ENCODE measurements at places on chromosomes 16 and 17.

DNA sequence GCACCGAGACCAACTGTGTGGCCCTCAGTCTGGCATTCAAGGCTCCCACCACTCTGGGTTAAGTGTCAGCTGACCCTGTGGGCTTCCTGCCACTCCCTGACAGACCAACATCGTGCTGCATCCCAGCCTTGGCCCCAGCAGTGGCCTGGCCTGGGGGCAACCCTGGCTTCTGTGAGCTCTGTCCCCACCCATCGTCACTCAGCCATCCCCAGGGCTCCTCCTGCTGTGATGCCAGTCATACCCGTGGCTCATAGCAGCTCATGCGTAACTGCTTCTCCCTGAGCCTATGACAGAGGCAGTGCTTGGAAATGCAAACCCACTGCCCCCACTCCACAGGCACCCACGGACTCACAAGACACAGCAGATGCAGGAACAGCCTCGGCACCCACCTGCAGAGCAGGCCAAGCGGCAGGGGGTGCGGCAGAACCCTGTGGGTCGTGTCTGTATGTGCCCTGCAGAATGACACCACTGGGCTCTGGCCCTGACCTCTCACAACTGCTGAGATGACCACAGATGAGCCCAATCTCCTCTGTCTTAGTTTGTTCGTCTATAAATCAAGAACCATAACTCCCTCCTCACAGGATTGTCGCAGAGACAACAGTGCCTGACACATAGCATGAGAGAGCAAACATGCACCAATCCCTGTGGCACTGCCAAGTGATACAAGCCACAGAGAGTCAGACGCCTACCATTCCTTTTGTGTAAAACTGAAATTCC, 26.6 kb downstream of the PIEZO1 start:
- DNase-seq: no peak

DNA sequence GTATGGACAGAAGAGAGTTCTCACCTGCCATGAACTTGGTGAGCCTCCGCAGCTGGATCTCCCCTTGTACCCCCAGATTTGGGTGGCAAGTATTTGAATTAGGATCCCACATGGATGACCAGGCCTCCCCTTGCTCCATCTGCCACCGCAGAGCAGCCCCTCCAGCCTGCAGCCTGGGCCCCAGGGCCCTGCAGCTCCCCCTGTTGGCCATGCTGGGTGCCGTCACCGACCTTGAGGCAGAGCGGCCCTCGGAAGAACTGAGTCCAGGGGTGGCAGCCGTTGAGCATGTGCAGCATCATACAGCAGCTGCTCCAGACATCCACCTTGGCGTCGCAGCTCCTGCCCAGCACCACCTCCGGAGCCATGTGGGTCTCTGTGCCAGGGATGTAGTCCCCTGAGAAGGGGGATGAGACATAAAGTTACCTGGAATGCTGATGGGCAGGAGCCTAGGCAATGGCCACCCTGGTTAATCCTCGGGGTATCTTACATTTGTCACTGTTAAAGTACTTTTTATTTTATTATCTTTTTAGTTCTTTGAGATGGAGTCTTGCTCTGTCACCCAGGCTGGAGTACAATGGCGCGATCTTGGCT, 9.0 kb upstream of the SPATA32 start:
- DNase-seq: no peak

DNA sequence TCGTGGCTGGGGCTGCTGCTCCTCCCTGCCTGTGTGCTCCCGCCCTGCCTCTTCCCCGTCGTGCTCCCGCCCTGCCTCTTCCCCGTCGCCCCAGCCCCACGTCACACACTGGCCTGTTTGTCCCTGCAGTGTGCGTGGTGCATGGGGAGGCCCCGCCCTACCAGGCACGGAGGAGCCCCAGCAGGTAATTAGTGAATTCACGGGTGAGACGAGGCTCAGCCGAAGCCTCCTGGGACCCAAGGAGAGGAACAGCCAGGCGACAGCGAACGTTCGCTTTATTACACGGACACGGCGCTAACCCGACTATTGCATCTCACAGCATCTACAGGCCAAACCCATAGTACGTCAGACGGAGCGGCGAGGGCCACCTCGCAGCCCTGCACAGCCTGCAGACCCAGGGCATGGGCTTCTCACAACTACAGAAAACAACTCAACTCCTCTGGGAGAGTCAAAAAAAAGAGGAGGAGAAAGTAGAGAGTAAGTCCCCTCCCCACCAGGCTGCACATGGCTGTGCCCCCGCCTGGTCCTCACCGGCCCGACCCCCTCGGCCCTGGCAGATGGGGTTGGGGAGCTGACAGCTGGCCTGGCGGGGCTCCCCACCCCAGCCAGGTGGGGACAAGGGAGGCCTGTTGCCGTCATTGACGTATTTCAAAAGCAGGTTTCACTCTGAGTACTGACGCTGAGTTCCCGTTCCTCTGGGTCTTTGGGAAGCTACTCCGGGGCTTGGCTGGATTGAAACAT, 4.3 kb upstream of the PABPN1L start:
- DNase-seq: no peak

DNA sequence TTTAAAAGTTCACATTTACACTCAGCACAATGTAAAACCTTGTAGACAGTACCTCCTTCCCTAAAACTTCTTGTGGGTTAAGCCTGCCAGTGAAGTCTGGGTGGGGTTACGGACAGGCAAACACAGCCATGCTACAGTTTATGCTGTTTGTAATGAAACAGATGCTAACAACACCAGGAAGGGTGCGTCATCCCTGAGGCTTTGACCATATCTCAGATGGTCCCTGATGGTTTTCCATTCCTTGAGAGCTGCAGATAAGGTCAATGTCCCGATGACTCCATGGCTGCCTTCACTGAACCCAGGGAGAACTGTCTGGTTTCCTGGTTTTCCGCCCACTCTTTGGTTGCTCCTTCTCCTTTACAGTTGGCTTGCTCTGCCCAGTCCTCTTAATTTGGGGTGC, 29.1 kb downstream of the GAS7 start:
- no peak for DNase-seq

DNA sequence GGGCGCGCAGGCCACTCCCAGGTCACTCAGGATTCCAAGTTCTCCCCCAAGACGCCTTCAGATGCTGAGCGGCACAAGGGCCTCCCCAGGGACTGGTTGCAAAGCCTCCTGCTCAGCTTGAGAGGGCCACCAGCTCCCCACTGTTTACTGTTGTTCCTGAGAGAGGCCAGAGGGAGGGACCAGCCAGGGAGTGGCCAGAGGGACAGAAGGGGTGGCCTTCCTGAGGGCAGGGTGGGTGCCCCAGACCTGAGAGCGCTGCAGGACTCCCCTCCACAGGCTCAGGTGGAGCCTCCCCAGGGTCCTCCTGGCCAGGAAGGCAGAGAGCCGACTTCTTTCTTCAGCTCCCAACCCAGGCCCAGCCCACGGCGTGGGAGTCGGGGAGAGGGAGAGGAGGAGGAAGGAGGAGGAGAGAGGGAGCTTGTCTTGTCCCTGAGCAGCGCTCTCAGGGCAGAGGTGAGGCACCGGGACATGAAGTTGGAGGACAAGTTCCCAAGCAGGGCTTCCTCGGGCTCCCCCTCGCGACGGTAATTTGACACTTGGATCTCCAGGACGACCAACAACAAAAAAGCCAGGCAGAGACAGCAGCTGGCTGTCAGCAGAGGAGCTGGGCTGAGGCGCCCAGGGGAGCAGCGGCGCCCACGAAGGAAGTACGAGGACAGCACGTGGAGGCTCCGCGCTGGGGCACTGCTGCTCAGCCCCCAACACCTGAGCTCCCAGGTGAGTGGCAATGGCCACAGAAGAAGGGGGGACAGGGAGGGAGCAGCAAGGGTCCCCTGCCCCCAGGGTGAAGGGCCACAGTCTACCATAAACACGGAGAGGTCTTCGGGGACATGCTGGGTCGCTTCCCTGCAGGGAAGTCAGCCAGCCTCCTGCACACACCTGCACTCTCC, 497 bp downstream of the SMIM5 start:
- DNase-seq: peak; percentile 92

DNA sequence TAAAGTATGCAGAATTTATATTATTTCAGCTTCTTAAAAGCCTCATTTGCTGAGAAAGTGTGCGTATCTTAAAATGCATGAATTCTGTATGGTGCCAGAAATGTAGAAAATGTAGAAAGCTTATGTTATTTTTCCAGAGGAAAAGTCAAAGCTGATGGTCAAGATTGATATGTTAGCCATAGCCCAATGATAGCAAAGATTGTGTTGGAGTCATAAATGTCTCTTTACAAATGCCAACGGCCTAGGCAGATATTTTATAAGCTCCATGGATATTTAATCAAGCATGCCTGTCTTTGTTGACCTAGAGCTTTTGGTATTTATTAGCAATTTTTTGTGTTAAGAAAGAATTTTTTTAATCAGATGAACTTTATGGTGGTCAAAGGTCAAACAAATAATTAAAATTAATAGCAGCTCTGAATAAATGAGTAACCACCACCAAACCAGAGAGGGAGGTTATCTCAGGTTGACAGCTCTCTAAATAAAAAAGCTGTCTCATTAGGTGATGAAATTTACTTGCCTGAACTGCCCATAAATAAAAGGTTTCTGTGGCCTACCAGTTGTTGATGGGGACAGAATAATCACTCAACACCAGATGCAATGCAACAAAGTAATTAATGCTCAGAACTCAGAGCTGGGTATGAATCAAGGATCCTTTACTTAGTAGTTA, 28.5 kb downstream of the CLEC3A start:
- no peak for DNase-seq

GRCh38 chr17:570388-570787, 144.3 kb downstream of the VPS53 start:
- DNase-seq: no peak

GRCh38 chr17:78252701-78253635, 21.5 kb downstream of the TMEM235 start:
- DNase-seq: no peak

- DNase-seq: no peak
Observed at GRCh38 chr16:23538919-23539278, 18.3 kb downstream of the EARS2 start.

- no peak for DNase-seq
Observed at GRCh38 chr16:88400186-88400585, 17.4 kb downstream of the ZNF469 start.

- peak; percentile 58 for DNase-seq
Observed at GRCh38 chr16:19578378-19578971, 23.0 kb downstream of the VPS35L start.

- DNase-seq: no peak
Observed at GRCh38 chr17:57631871-57632270, 113.2 kb downstream of the CCDC182 start.

- no peak for DNase-seq
Observed at GRCh38 chr17:36880268-36880905, 56.9 kb upstream of the LHX1 start.

GRCh38 chr17:60851181-60851580, 173.5 kb downstream of the BCAS3 start:
- DNase-seq: no peak

DNA sequence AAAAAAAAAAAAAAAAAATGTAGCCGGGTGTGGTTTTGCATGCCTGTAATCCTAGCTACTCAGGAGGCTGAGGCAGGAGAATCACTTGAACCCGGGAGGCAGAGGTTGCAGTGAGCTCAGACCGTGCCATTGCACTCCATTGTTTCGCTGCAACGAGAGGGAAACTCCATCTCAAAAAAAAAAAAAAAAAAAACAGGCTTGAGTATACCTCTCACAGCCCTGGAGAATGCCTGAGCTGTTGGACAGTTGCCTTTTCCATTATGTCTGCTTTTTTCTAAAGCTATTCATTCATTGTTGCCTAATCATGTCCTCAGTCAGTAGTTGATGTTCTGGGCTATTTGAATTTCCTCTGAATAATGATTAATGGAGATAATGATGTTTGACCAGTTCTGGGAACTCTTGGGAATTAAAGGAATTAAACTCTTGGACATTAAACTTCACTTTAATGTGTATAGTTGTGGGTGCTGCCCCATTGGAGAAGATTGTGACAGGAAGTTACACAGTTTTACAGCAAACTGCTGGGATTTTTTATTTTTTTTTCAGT, 11.8 kb downstream of the HMOX2 start:
- DNase-seq: peak; percentile 41

GRCh38 chr17:4006165-4006589, 41.9 kb upstream of the ATP2A3 start:
- DNase-seq: no peak

- DNase-seq: no peak
Observed at GRCh38 chr17:28341516-28341915, 6.0 kb downstream of the TNFAIP1 start.

- DNase-seq: no peak
Observed at GRCh38 chr16:89334461-89334860, 117.0 kb downstream of the ZNF778 start.

DNA sequence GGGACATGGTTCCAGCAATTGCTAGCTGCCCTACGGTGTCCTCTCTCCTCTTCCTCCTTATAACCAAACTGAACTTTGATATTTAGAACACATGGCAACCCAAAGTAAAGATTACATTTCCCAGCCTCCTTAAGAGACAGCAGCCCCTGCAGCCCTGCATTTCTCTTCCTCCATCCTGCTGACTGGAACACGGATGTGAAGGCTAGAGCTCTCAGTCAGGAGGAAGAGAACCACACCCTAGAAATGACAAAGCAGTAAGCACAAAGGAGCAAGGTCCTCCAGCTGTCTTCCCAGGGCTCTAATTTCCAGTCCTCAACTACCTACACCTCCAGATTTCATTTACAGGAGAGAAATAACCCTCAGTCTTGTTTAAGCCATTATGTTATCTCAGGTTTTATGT, 10.9 kb downstream of the DYNC1LI2 start:
- peak; percentile 27 for DNase-seq

DNA sequence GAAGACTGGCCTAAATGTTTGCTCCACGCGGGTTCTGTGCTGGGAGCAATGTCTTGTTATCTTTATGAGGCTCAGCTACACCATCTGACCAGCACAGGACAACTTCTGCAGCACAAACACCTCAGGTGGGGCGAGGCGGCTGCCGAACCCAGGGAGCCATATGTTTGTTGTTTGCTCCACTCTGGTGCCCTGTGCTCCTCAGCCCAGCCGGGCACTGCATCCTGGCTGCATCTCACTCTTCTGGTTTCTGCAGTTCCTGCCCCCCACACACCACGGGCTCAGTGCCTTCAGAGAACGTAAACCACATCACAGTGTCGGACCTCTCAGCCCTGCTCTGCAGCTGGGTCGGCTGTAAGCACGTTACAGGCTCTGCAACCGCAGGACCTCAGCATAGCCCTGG, 32.4 kb downstream of the MXRA7 start:
- DNase-seq: no peak

- peak; percentile 99 for DNase-seq
Observed at GRCh38 chr17:64506576-64507412, at the start of gene CEP95. CEP95 (plus strand) TSS chr17:64506977; CDS start chr17:64507098, 121 bp downstream.

DNA sequence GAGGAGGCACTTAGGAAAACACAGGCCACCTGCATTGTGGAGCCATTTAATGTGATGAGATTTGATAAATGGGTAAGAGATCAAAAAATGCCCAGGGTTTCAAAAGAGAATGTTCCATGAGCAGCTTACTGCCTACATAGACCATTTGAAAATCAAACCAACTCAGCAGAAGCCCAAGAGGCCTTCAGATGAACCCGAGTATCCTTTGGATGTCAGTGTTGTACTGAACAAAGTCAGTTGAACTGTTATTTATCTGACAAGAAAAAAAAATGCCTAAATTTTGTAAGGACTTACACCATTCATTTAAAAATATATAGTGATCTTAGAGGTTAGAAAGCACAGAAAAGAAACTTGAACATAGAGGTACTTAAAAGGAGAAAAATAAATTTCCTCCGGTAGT, 381.7 kb downstream of the ZFHX3 start:
- DNase-seq: no peak

Measured in astrocyte of the spinal cord (primary cell).